Neural progenitor cell (in vitro differentiated cells): ENCODE measurements at places on chromosomes 4 and X. TPM values are rescaled to one million over a fixed set of nuclear protein-coding genes. Genes with fewer than 3 reads are reported as not detected.

The GLRA2 gene
- not detected in 2 replicates for total RNA-seq

DNA sequence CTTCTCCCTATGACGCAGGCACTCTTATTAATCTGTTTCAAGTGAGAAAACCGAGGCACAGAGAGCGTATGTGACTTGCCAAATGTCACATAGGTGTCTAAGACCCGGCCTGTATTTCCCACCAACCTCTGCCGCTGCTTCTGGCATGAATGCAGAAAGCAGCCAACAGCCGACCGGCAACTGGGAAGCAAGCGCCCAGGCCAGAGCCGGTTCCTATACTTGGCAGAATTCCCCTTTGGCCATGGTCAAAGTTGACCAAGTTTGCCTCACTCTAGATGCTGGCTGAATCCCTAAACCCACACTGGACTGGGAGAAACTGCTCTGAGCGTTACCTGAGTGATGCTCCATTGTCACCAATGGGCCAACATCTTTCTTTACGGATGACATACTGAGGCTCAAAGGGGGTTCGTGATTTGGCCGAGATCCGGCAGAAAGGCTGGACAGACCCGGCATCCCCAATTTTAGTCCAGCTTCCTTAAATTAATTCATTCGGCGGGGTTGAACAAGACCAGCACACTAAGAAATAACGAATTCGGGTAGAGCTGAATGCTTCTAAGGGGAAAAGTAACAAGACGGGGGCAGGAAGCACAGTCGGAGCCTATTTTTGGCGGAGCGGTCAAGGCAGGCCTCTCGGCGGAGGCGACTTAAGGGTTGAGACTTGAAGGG is 11.2 kb downstream of the MSX1 start:
- no peak for DNase-seq

DNA sequence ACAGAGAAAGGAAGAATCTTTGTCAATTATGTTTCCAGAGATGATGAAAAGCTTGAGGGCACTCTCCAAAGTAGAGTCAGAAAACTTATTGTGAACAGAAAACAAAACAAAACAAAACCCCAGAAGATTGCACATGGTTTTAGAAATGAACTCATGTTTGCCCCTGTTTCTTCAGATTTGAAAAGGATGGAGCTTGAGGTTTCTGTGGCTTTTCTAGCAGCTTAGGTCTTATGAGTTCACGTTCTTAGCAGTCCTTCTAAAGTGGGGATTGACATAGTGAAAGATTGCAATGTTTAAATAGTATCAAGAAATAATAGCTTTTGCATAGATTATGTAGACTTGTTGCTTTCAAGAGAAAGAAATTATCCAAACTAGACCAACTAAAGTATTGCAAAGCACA is 421.8 kb downstream of the GBA3 start:
- no peak for DNase-seq

GRCh38 chrX:6382284-6382683 is 152.6 kb downstream of the VCX3A start:
- no peak for DNase-seq

DNA sequence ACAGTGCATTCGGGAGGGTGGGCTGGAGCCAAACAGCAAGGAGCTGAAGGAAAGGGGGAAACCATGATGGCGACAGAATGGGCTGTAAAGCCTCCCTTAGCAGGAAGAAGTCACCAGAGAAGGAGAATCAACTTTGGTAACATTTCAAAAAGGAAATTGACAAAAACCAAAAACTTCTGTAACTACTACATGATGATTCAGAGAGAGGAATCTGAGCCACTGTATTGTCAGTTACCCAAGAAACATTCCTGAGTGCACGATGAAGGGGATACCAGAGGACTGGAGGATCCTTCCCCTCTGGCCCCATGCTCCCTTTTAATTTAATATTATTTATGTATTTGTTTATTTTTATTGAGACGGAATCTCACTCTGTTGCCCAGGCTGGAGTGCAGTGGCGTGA is 26.3 kb downstream of the PDHA1 start:
- DNase-seq = no peak

DNA sequence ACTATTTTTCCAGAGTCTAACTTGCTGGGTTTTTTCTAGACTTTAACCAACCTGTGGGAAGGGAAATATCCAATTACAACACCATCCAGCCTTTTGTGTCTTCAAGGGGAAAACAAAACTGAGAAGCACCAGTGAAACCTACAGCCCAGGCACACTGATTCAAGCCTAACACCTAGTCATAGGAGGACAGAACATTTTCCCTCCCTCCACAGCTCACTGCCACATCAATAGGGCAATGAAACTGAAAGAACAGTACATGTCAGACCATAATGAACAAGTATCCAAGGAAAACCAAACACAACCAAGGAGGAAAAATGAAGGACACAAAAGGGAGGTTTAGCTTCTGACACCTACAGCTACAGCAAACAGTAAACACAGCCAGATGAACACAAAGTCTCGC is 17.6 kb downstream of the MAGEA8 start:
- DNase-seq = no peak

DNA sequence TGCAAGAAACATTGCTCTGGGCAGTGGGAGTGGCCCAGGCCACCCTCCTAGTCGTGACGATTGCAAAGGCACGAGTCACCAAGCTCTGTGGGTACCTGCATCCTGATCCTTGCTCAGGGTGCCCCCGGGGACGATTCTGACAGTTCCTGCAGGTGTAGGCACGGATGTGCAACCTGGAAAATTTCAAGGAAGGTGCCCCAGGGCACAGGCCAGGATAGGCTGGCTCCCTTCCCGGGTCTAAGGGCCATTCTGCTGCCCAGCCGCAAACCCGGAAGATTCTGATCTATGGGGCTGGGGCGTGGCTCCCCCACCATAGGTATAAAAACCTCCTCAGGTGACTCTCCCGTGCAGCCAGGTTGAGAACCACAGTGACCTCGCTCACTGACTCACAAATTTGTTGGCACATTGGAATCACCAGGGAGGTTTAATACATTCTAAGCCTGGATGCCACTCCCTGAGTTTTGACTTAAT is 228.5 kb downstream of the PTTG2 start:
- DNase-seq = no peak

DNA sequence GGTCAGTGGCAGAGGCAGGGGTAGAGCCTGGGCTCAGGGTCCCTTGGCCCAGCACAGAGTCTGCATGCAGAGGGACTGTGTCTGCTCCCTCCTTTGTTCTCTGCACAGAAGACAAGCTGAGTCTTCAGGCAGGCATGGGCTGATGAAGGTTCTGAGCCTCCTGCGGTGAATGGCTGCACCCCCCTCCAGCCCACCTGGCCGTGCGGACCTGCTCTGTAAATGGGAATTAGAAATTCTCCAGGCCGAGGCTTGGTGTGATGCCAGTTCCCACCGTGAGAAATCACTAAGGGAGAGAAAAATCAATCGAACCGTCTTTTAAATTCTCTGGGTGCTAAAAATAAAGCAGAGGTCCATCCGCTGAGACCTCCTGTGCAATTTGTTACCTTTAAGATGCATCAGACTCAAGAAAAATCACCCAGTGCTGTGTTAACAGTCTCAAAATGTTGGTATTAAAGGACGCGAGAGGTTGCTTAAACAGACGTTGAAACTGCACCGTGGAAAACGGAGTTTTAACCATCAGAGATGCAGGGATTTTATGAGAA is 96.0 kb downstream of the WFS1 start:
- no peak for DNase-seq

DNA sequence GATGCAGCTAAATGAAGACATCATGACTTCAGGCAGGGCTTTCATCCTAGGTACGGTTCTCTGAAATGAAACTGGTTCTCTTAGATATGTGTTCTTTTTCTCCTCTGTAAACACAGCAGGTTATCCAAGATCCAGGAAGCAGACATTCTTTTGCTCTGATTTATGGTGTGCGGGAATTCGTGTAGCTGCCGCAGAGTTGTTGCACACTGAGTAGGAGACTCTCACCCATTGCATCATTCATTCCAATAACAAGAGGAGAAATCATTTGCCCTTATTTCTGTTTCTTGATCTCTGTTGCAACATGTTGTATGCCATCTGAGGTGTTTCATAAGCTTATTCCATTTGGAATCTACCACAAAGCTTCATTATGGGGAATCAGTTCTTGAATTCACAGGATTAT is 133.6 kb upstream of the VCX2 start:
- DNase-seq = no peak

DNA sequence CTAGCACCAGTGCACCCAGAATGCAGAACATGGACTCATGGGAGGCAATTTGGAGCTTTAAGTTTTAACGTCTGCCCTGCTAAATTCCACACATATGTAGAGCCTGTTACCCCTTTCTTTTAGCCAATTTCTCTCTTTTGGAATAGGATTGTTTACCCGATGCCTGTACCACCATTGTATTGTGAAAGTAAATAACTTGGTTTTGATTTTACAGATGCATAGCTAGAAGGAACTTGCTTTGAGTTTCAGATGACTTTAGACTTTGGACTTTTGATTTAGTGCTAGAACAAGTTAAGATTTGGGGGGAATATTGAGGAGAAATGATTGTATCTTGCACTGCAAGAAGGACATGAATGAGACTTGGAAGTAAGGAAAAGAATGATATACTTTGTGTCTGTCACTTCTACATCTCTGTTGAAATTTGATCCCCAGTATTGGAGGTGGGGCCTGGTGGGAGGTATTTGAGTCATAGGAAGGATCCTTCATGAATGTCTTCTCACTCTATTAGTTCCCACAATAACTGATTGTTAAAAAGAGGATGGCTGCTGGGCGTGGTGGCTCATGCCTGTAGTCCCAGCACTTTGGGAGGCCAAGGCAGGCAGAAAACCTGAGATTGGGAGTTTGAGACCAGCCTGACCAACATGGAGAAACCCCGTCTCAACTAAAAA is 794.8 kb upstream of the LCORL start:
- no peak for DNase-seq

GRCh38 chr4:111068883-111069282 is 446.0 kb upstream of the PITX2 start:
- DNase-seq = no peak

- no peak for DNase-seq
Observed at GRCh38 chrX:43595931-43596330, 60.2 kb upstream of the MAOA start.

- DNase-seq = peak; percentile 8
Observed at GRCh38 chr4:105548483-105548882, 3.9 kb upstream of the ARHGEF38 start.

The PPID gene
- 54.0 and 106 TPM in 2 replicates for total RNA-seq

- DNase-seq = no peak
Observed at GRCh38 chr4:22987870-22988269, 295.1 kb downstream of the GBA3 start.

DNA sequence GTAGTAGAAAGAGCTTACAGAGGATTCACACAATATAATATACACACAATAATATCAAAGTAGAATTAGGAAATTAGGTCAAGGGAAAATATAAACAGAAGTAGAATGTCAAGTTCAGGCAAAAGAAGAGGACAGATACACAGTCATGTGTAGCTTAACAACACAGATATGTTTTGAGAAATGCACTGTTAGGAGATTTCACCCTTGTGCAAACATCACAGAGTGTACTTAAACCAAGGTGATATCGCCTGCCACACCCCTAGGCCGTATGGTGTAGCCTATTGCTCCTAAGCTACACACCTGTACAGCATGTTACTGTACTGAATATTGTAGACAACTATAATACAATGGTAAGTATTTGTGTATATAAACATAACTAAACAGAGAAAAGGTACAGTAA is 110.0 kb upstream of the EDNRA start:
- no peak for DNase-seq

GRCh38 chrX:69510137-69510715 is 6.1 kb downstream of the NALF2 start:
- no peak for DNase-seq

The ETDB gene
- total RNA-seq = not detected in 2 replicates

GRCh38 chr4:26525136-26525770 is 35.0 kb upstream of the CCKAR start:
- no peak for DNase-seq

DNA sequence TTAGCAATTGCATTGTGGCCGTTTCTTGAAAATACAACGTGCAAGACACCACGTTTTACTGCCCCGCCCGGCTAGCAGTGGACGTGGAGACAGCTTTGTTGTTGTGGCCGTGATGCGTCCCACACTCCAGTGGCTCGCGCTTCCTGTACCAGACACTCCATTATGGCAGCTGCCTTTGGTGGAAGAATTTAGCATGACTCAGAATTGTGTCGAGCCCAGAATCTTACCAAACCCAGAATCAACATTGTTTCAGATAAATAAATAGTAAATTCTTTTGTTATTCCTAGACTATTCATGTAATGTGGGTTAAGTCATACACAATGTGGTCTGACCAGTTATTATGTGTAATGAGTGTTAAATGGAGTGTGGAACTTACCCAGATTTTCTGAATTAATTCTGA is 25.3 kb upstream of the S100P start:
- no peak for DNase-seq

- DNase-seq = no peak
Observed at GRCh38 chr4:68141852-68142251, 12.2 kb upstream of the TMPRSS11F start.

GRCh38 chr4:79017481-79017880 is 78.2 kb upstream of the PAQR3 start:
- DNase-seq = no peak

GRCh38 chr4:182102576-182102975 is 140.6 kb upstream of the TENM3 start:
- DNase-seq = no peak

DNA sequence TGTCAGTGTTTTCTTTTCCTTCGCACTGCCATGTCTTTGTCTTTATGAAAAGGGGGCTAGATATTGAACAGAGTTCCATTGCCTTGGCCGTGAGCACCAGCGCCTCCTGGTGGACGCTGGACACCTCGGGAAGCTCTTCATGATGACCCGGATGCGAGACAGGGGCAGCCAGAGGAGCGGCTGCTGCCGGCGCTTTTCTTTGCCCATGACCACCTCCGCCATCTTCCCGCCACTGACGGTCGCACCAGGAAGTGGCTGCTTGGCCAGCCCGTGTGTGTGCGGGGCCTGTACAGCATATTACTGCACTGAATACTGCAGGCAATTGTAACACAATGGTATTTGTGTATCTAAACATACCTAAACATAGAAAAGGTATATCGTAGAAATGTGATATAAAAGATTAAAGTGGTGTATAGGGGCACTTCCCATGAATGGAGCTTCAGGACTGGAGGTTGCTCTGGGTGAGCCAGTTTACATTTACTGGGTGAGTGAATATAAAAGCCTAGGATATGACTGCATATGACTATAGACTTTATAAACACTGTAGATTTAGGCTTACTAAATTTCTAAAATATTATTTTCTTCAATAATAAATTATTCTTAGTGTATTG is 15.8 kb upstream of the GRIA2 start:
- peak; percentile 51 for DNase-seq

GRCh38 chr4:2261110-2261852 is 628 bp downstream of the MXD4 start:
- peak; percentile 74 for DNase-seq
